Brain microvascular endothelial cell (primary cell): ENCODE measurements at places on chromosomes 1 and 21.

DNA sequence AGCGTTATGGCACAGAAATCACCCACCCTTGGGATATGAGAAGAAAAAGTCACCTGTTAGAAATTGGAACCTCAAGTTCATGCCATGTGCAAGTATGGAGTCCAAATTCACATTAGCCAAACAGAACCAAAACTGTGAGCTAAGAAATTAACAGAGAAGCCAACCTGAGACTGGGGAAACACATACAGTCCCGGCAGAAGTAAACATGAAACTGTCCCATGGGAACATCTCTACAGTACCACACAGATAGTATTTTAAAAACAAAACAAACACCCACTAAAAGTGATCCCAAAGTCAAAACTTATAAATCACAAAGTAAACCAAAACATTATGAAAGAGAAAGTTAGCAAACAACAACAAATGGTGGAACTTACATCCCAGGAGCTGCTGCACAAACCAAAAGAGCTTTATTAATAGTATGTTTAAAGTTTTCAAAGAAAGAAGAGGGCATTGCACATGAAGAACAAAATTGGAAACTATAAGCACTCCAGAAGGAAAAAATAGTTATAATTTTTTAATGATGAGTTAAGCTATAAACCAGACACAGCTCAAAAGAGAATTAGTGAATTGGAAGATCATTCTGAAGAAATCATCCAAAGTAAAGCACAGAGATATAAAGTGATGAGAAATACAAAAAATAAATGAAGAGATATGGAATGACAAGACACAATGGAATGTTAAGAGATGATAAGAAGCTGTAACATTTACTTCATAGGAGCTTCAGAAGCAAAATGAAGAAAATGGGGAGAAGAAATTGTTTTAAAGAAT is 83.5 kb upstream of the COA6 start:
- no peak for DNase-seq

- peak; percentile 3 for DNase-seq
Observed at GRCh38 chr21:21714426-21714825, 716.2 kb downstream of the NCAM2 start.

DNA sequence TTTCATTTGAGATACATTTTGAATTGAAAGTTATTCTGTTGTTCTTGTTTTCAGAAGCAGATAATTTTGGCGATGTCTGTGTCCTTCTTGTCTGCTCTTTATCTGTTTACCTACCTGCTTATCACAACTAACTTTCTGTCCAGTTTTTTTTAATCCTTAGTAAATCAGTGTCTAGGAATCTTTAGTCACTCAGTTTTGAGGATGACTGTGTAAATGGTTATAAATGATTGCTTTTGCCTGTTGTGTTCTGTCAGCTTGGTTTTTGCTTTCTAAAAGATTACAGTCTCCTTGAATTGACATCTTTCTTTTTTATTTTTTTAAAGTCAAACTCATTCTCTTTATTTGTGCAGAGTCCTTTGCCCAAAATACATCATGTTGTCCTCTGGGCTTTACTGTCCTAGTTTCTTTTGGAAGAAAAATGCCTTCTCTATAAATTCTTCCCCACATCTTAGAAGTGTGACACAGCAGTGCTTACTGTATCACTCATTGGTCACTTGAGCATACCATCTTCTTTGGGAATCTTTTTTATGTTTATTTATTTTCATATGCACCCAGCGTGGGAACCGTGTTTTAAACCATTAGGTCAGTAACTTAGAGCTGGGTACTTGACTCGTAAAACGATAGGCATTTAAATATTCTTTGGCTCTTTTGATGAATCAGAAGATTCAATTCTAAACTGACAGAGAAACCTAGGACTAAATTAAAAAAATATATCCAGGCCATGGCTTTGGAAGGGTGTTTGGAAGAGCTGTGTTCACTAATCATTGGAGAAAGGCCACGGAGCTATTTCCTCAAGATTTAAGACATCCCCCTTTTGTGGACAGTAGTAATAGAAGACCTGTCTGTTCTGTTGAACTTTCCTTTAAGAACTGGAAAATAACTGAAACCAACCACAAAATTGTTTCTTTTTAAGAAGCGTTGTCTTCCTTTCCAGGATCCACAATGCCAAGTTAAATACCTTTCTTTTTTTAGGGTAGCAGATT is 20.9 kb downstream of the LAMC1 start:
- DNase-seq: peak; percentile 89

GRCh38 chr1:41485605-41486004 is 1.1 kb upstream of the EDN2 start:
- peak; percentile 72 for DNase-seq

- no peak for DNase-seq
Observed at GRCh38 chr1:223052931-223053330, 90.1 kb downstream of the TLR5 start.

- peak; percentile 92 for DNase-seq
Observed at GRCh38 chr21:44982558-44983250, 42.9 kb downstream of the SLX9 start.

GRCh38 chr1:209667103-209667502 is 8.1 kb upstream of the G0S2 start:
- DNase-seq: no peak

DNA sequence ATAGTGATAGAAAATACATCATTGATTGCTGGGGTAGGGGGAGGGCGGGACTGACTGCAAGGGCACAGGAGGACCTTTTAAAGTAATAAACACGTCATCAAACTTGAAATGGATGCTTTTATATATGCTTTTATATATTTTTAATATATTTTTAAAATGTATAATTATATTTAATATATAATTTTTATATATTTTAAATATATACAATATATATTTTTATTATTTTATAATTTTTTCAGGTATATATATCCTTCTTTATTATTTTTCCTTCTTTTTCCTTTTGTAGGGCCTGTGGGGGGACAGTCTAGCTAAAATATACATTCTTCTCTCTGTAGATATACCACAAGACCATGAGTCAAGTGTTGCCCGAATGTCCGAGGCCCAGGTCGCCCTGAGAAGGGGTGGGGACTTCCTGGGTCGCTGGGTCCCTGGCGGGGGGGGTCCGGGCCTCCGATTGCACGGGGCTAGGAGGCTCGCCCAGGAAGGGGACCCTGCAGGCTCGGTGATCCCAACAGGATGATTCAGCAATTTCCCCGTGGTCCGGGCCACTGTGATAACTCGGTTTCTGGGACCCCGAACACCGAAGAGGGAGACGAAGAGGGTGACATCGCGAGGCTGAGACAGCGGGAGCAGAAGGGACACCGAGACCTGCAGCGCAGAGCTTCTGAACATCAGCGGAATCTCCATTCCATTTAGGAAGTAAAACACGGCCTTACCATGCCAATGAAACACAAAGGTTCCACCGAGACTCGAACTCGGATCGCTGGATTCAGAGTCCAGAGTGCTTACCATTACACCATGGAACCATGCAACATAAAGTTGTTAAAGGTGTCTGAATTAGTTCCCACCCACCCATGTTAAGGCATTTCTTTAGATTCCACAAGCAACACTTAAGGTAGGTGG is 112.5 kb upstream of the NBPF11 start:
- peak; percentile 96 for DNase-seq

GRCh38 chr1:31768407-31768907 is 4.3 kb upstream of the ADGRB2 start:
- DNase-seq: no peak

GRCh38 chr1:40786171-40786994 is 2.8 kb downstream of the KCNQ4 start:
- no peak for DNase-seq

DNA sequence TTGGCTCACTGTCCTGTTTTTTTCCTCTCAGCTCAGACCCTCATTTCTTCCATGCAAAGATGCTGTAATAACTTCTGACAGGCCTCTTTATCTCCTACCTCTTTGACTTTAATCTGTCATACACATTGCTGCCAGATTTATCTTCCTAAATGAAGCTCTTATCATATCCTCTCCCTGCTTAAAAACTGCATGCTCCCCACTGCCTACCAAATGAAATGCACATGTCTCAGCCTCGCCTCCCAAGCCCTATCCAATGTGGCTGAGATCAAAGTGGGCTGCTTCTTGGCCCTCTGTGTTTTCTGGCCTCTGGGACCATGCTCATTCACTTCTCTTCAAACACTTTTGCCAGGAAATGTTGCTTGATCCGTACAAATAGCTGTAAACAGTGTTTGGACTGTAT is 38.3 kb downstream of the IRF2BP2 start:
- no peak for DNase-seq

- no peak for DNase-seq
Observed at GRCh38 chr1:116751621-116752020, 2.6 kb upstream of the CD2 start.

GRCh38 chr21:44466996-44467858 is 11.9 kb downstream of the LRRC3 start:
- no peak for DNase-seq

- peak; percentile 51 for DNase-seq
Observed at GRCh38 chr1:90114521-90115141, 119.7 kb downstream of the ZNF326 start.

GRCh38 chr1:209404577-209404976 is 178.9 kb upstream of the CAMK1G start:
- DNase-seq: no peak

DNA sequence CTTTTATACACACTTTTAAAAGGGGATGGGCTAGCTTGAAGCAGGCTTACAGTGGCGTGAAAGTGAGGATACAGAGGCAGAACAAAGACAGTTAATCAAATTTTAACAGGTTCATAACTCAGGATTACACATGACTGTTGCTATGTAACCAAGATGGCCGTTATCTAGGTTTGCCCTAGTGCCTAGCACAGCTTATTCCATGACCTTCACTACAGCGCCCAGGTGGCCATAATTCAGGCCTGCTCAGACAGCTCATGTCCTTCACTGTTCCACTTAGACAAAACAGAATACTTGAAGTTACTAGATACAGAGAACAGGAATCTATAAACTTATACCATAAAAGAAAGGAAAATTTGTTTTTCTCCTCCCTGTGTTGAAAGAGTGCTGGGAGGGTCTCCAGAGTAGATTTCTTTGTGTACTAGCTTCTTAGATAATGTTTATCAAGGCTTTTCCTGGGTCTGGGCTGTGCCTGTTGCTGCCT is 6.2 kb upstream of the SPRR2F start:
- no peak for DNase-seq

DNA sequence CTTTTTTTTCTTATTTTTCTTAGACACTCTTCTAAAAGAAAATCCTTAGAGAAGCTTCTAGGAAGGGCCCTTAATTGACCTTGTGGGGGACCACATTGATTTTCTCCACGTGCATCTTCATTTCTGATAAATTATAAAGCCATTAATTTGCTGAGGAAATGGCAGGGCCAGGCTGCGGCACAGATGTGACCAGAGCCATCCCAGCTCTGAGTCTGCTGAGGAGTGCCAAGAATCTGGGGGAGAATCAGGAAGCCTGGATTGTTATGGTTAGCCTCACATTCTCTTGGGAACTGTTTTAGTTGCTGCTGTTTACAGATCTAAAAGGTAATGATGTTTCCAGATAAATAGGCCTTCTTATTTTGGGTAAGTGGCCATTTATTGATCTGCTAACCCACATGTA is 16.2 kb downstream of the PROX1 start:
- DNase-seq: no peak

DNA sequence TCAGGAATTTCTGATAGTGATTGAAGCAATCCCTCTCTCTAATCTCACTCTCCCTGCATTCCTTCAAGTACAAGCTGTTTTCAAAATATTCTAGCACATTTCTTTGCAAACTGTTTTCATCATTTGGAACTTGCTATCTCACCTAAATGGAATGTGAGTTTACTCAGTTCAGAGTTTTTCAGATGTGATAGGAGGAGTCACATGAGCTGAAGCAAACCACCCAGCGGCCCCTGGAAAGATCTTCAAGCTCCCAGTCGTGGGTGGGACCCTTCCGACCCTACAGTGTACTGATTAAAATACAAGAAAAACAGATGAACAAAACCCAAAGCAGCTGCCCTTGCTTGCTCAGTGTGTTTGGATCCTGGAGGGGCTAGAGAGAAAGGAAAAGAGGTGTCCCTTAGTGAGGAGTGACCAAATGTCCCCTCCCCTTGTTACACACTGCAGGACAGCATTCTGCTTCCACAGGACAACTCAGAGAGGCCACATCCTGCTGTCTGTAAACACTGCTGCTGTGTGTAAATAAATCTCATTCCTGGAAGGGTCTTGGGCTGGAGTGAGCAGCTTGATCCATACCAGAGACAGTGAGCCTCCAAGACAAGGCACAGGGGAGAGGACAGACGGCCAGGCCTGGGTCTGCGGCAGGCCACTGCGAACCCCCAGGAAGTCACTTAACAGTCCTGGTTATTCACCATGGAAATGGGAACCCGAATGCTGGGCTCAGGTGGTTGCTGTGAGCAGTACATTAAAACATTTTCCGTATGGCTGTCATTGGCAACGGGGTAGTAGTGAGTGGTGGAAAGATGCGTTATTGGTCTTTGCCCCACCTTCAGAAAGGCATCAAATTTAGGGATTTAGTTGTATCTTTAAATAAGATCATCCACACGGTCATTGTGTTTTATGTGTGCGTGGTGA is 229.2 kb downstream of the RHOU start:
- DNase-seq: peak; percentile 69

- DNase-seq: no peak
Observed at GRCh38 chr1:38004284-38005108, 818 bp downstream of the FHL3 start.

GRCh38 chr1:48526008-48526710 is 54.2 kb upstream of the SPATA6 start:
- DNase-seq: no peak

GRCh38 chr1:193143285-193143684 is 21.5 kb downstream of the CDC73 start:
- DNase-seq: no peak

DNA sequence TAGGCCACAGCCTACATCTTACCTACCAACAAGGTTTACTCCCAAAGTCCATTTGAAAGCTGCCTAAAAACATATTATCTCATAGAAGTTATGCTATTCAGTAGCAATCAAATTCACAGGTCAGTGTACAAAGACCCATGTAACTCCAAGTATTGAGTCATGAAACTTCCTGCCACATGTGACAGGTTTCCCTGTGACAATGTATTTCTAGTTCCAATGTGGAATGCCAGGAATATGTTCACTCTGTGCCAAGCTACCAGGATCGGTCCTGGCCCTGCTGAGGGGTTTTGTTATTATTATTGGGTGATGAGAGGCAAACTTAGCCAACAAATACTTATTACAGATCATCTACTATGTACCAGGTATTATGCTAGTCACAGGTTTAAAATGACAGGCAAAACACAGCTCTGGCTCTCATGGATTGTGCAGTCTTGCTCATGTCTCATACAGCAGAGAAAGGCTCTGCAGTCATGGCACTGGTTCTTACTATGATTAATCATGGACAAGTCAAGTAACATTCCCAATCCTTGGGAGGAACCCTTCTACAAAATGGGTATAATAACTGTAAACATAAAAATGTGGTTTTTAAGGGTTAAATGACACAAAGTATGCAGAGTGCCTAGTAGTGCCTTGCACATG is 22.5 kb downstream of the DPH5 start:
- no peak for DNase-seq

- DNase-seq: no peak
Observed at GRCh38 chr1:155481741-155482241, 80.8 kb downstream of the ASH1L start.
